Activated T-cell treated with anti-CD3 and anti-CD28 coated beads, Interleukin-2, amount 50 U/mL, for 24 hours (primary cell): ENCODE measurements at places on chromosomes 13 and 19.

GRCh38 chr13:59120297-59120843, 1043.4 kb downstream of the DIAPH3 start:
- no peak for DNase-seq

- DNase-seq, result no peak
Observed at GRCh38 chr13:66036636-66037035, 1193.5 kb downstream of the PCDH9 start.

DNA sequence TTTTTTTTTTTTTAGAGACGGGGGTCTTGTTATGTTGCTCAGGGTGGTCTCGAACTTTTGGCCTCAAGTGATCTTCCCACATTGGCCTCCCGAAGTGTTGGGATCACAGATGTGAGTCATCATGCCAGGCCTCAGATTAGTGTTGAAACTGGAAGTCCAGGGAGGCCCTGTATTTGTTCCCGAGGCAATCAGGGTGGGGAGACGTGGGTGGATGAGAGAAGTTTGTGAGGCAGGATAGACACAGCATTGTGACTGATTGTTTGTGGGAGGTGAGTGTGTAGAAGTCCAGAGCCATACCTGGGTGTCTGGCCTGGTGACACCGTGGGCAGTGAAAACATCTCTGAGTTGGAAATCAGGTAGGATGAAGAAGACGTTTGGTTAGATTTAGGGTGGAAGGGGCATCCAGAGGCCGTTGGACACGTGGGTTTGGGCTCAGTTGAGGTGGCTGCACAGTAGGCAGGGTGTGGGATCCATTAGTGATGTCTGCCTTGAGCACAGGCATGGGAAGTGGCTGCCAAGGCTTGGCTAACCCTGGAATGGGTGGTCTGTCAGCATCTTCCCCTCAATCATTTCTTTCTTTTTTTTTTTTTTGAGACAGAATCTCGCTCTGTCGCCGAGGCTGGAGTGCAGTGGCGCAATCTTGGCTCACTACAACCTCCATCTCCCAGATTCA, 12.4 kb downstream of the RTN2 start:
- DNase-seq, result no peak

DNA sequence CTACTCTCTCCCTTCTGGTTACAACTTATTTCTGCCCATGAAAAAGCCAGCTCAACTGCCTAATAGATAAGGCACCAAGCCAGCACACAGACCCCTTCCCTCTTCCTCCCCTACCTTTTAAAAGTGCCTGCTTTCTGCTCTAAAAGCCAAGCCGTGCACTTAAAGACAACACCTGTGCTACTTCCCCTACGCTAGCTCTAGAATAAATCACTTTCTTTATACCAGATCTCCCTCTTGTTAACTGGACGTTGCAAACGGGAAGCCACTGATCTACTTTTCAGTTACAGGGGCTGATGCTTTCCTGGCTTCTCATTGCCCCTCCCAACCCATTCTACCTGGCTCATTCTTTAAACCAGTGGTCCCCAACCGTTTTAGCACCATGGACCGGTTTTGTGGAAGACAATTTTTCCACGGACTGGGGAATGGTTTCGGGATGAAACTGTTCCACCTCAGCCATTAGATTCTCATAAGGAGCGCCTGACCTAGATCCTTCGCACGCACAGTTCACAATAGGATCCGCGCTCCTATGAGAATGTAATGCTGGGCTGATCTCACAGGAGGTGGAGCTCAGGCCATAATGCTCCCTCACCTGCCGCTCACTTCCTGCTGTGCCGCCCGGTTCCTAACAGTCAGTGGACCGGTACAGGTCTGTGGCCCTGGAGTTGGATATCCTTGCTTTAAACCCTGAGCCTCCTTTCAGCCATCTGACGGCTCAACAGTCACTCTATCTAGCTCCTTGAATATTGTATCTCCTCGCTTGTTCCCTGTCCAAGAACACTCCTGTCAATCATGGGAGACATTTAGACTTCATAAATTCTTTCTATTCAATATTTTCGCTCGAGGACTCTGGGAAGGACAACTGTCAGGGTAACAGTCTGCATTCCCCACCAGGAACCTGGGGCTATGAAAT, 841 bp upstream of the ZNF223 start:
- peak; percentile 47 for DNase-seq

GRCh38 chr19:58582985-58583384, 9.8 kb upstream of the MZF1 start:
- DNase-seq, result no peak

DNA sequence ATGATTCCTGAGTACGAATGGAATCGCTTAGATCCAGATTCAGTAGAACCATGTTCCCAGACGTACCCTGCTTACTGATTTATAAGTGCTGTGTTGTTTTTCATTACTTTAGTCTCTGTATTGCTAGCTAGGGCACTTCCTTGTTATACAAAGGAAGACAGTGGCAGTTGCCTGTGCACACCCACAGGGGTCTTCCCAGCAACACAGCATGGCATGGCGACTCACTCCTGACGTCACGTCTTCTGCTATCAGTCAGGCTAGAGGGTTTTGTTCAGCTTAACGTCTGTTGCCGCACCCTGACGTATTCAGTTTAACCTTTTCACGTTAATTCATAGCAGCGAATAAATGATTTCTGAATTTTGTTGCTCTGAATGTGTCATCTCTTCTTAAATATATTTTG, 295.1 kb downstream of the MYO16 start:
- no peak for DNase-seq

GRCh38 chr19:18282021-18282787, 782 bp upstream of the JUND start:
- DNase-seq, result peak; percentile 71

DNA sequence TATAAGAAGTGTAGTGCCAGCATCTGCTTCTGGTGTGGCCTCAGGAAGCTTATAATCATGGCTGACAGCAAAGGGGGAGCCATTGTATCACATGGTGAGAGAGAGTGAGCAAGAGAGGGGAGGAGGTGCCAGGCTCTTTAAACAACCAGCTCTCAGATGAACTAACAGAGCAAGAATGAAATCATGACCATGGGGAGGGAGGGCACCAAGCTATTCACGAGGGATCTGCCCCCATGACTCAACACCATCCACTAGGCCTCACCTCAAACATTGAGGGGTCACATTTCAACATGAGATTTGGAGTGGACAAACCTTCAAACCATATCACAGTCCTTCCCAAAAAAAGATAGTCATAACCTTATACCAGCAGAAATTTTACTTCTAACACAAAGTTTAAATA, 174.0 kb downstream of the GPC5 start:
- DNase-seq, result no peak

DNA sequence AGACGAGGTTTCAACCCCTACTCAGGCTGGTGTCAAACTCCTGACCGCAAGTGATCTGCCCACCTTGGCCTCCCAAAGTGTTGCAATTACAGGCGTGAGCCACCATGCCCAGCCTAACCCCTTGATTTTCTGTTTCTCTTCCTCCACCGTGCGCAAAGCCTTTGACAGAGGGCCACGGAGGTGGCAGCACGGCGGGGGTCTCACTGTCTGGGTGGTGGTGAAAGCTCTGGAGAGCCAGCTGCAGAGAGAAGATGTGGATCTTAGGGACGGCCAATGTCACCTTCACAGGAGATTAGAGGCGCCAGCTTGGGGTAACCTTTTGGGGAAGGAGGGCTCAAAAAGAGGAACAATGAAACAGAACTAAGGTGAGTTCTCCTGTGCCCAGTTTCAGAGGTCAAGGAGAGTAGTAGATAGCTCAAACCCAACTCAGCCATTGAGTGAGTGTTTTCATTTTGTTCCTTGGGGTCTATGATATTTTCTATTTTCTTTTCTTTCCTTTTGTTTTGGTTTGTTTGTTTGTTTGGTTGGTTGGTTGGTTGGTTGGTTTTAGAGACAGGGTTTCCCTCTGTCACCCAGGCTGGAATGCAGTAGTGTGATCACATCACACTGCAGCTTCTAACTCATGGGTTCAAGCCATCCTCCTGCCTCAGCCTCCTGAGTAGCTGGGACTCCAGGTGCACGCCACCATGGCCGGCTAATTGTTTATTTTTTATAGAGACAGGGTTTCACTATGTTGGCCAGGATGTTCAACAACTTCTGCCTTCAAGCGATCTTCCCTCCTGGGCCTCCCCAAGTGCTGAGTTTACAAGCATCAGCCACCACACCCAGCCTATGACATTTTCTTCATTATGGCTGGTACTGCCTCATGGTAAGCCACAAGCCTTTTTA, 37.7 kb downstream of the GPR42 start:
- no peak for DNase-seq

- DNase-seq, result no peak
Observed at GRCh38 chr19:55857149-55857548, 20.8 kb downstream of the NLRP4 start.

GRCh38 chr19:51607077-51607476, 23.1 kb downstream of the SIGLEC5 start:
- peak; percentile 42 for DNase-seq

GRCh38 chr19:4102339-4103079, 21.4 kb downstream of the MAP2K2 start:
- DNase-seq, result no peak

- DNase-seq, result no peak
Observed at GRCh38 chr13:78607409-78608251, 4.3 kb upstream of the POU4F1 start.

GRCh38 chr13:49635599-49636433, 7.5 kb downstream of the ARL11 start:
- no peak for DNase-seq

DNA sequence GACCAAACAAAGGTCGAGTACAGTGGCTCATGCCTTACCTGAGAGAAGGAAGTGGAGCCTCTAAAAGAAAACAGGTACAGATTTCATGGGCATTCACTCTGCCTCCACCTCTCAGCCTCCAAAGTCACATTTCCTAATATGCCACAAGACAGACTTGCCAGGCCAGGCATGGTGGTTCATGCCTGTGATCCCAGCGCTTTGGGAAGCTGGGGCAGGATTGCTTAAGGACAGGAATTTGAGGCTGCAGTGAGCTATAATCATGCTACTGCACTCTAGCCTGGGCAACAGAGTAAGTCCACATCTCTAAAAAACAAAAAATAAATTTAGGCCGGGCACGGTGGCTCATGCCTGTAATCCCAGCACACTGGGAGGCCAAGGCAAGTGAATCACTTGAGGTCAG, 10.9 kb upstream of the DNMT1 start:
- DNase-seq, result no peak

DNA sequence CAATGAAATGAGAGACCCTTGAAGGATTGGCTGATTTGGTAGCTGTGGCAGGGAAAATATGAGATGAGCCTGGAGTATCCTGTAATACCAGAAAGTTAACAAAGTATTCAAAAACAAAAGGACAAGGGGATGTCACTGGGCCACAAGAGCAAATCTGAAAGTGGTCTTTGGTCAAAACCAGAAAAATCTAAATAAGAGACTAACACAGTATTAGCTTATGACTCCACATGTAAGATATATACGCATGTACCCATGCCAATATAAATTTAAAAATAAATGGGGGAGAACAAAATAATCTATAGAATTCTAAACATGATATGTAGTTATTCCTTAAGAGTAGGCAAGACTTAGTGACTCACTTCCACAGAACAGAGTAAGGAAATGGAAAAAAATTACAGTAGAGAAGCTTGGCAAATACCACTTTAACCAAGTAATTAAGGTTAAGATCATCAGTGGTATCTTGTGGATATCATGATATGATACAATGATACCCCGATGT, 16.9 kb downstream of the KLF12 start:
- no peak for DNase-seq

DNA sequence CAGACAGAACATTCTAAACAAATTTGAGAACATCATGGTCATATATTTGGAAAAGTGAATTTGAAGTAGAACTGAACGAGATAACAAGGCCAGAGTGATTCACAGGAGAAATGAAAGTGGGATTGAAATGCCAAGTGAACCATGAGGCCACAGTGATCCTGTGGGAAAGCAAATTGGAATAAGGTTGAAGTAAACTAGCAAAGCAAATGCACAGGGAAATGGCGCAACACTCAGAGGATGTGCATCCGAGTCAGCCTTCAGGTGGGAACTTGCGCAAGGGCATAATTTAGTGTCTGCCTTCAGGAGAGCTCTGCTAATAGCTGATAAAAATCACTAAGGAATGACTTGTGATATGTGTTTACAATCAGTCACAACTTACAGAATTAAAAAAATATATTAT, 696.6 kb downstream of the LIG4 start:
- no peak for DNase-seq
